Daoy (cell line): ENCODE measurements at places on chromosomes 1 and 21. TPM values are rescaled to one million over a fixed set of nuclear protein-coding genes. Genes with fewer than 3 reads are reported as not detected.

Gene CBR3
- 37.0 and 49.8 TPM in 2 replicates for total RNA-seq

DNA sequence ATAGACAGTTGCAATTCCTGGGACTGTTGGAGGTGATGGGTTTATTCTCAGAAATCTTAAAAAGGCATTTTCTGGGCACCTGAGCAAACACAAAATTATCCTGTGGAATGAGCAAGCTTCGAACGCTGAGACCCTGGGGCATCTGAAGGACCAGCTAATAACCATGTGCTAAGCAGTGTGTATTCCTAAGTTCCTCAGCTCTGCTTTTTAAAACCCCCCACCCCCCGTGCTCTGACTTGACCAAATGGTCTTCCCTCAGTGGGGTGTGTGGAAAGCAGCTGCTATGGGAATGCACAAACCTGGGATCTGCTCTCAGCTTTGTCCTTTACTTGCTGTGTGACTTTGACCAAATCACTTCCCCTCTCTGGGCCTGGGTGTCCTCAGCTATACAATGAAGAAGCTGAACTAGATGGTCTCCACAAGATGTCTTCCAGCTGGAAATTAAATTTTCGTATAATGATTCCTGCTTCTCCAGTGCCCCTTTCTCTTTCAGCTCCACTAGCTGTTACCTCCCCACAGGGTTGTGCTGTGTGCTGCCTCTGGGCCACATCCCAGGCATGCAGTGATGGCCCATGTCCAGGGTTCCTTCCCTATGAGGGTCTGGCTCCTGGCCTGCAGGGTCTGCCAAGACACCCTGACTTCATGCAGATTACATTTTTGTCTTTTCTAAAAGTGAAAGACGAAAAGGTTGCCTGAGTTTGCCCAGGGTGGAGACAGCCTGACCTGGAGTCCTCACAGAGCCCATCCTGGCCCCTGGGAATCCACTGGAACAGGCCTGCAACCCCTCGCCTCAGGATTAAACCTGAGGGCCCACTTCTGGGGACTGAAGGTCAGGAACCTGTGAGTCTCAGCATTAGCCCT is 14.9 kb upstream of the CD247 start:
- DNase-seq: no peak

- DNase-seq: no peak
Measured at GRCh38 chr1:215636258-215636965, 69.3 kb downstream of the KCTD3 start.

DNA sequence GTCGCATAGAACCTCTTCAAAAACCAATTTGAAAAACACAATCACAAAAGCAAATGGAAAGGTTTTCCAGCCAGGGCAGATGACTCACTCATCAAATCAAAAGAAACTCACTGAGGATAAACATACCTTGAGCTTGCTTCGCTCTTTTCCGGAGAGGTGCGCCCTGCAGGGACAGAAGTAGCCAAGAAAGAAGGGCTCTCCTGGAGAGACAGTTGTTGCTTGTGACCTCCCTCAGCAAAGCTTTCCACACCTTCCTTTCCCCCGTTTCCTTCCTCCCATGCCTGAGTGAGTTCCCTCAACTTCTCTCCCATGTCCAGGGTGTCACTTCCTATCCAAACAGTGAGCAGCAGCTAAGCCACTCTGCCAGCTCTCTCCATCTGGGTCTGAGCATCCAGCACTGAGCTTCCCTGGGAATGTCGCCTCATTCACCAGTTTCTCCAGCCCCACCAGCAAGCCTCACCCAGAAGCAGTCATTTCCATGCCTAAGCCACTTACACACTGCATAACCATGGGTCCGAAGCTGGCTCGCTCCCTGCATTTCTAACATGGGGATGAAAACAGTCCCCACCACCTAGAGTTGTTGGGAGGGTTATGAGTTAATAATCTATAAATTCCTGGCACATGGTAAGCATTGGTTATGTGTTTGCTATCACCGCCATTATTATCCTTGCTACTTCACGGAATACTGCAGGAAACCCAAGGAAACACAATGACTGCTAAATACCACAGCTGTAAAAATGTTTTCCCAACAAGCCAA is 75.0 kb downstream of the PTPN14 start:
- DNase-seq: peak; percentile 48

Gene CEPT1
- total RNA-seq: 36.5 and 36.7 TPM in 2 replicates

- DNase-seq: no peak
Measured at GRCh38 chr1:61743716-61744580, 1.7 kb downstream of the PATJ start.

DNA sequence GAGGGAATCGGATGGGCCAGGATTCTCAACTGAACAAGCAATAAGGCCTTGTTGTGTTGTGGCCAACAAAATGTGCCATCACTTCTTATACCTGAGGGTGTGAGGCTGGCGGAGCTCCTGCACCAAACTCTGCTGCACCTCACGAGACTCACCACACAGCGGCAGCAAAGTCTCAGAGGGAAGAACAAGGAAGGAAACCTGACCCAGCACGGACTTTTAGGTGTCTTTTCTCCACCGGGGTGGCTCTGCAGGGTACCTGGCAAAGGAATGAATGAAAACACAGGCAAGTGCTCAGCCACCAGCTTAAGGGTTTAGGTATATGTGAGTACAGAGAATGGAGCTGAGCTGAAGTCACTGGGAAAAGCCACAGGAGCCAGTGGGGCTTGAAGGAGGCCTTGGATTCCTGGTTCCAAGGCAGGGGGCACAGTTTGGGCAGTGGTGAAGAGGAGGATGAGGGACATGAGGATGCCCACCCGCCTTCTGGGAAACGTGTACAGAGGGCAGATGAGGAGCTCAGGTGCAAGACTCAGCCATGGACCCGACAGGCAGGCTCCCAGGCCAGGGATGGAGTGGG is 31.1 kb upstream of the HSD3B1 start:
- DNase-seq: peak; percentile 78
